ENCODE measurements at places on chromosomes 2 and 18.

GRCh38 chr18:61833978-61834377 lies 58.8 kb downstream of the RNF152 start:
- no peak for DNase-seq

GRCh38 chr2:191757208-191757607 lies 79.3 kb downstream of the NABP1 start:
- DNase-seq: no peak

DNA sequence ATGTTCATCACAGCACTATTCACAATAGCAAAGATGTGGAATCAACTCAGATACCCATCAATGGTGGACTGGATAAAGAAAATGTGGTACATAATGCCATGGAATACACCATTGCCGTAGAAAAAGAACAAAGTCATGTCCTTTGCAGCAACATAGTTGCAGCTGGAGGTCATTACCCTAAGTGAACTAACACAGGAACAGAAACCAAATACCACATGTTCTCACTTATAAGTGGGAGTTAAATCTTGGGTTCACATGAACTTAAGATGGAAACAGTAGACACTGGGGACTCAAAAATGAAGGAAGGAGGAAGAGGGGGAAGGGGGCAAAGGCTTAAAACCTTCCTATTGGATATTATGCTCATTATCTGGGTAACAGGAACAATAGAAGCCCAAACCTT lies 228.1 kb upstream of the RAB6C start:
- no peak for DNase-seq

- no peak for DNase-seq
These were observed 21.5 kb upstream of the ZSCAN30 start for GRCh38 chr18:35311496-35311895.

DNA sequence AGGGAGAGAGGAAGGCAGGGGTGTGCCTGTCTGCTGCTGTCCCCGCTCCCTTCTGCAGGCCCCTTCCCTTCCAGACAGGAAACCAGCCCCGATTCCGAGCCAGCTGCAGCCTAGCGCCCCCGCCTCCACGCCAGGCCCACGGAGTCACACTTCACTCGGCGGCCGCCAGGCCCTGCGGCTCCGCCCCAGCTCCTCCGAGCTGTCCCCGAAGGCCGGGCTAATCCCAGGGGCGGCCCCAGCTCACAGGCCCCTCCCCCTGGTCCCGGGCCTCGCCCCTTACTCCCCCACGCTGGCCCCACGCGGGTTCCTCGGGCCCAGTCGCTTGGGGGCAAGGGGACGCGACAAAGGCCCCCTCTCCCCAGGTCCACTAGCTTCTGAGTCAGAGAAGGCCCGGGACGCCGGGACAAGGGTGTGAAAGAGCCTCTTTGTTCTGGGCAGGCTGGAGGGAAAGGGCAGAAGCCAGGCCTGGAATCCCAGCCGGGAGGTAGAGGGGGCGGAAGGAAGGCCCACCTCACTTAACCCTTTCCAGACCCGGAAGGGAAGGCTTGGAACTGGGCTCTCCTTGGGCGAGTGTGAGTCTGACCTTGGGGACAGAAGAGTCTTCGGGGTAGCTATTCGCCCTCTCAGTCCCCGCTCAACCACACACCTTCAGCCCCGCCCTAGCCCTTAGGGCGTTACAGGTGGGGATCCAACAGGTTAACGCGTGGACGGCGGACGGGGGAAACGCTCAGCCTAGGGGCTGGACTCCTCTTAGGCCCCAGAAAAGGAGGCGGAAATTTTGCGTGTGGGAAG lies 1.2 kb downstream of the RTKN start:
- DNase-seq: no peak

DNA sequence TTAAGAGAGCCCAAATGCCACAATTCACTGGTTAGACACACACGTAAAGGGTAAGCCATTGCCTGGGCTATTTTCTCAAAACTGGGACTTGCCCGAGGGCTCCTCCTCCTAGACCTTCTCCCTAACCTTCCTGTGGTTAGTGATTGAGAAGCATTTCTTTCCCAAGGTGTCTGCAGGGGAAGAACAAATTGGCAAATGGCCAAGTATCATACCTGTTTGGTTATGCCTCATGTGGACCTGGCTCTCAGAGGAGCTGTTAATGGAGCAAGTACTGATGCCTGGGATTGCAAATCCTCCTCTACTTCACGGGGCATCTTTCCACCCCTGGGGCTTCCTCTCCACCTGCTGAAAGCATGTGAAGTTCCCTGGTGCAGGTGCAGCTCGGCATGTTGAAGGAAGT lies 187.5 kb upstream of the CYRIA start:
- no peak for DNase-seq

Data from cerebellar nuclear complex (tissue), 1 donor.